ENCODE measurements at places on chromosomes 2 and 18. TPM values are rescaled to one million over a fixed set of nuclear protein-coding genes. Genes with fewer than 3 reads are reported as not detected.
A peak's percentile ranks its signal among the peaks of the same experiment; 100 is the strongest.

RBM44 gene
- total RNA-seq: 0.08 TPM

DNA sequence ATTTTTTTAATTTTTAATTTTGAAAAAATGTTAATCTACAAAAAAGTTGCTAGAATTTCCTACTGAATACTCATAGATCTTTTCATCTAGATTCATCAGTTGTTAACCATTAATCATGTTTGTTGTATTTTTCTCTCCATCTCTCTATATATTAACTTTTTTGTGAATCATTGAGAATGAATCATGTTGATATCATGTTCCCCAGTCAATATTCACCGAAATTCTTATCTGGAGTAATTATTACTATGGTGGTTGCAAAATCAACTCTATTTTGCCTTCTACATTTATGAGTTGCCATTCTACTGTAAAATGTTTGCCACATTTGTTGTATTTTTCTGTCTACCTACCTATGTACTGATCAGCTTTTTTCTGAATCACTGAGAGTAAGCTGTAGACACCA lies 154.0 kb downstream of the SPP2 start:
- DNase-seq: no peak

DNA sequence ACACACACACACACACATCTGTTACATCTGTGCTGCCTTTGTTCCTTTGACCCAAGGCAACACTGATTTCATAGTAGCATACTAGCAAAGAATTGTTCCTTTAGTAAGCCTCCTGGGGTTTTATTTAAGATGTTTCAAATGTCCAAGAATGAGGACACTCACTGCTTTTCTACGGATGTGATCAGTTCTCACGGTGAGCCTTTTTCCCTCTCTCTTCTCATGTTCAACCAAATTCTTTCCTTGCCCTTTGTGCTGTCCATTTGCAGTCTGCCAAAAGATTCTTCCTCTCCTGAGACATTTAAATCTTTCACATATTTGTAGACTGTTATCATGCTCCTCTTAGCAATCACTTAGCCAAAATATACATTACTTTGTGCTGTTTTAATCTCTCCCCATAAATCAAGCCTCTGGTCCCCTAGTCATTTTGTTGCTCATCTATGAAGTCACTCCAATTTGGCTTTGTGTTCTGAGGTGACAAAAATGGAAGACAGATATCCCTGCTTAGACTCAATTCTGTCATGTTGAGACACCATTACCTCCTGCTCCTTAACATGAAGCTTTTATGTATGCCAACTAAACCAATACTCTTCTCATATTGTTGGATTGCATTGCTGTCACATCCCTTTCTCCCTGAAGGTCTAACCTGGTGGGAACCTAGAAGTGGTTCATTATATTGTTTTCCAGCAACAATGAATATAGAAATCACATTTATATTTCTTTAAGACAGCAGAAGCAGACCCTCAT lies 1605.3 kb upstream of the ACVR2A start:
- no peak for DNase-seq

DNA sequence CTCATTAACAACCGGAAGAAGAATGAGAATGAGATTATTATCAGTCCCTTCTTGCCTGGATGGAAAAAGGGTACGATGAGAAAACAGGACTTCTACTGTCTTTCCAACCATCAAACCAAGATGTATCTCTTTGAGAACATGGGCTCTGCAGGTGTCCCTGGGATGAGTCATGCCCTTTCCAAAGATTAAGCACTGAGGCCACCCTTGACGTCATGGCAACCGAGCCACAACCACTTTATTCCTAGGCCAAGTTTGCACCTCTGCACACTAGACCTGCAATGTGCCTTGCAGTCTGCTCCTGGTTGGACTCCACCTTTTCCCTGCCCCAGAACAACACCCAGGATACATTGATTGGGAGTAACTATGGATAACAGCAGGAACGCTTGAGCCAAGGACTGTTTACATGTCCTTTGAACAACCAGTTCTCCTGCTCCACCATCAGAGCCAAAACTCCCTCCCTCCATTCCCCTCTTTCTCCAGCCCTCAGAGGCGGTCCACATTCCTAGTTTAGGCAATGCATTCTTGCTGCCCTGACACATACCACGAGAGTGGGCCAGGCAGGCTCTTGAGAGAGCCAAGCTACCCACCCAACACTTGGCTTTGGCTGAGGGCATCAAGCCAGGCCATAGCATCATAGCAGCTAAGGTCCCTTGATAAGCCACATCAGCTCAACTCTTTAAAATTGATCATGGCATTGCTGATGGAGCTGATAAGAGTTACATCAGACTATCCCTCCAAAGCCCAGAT lies 310.7 kb downstream of the TNS1 start:
- DNase-seq: peak; percentile 22

DNA sequence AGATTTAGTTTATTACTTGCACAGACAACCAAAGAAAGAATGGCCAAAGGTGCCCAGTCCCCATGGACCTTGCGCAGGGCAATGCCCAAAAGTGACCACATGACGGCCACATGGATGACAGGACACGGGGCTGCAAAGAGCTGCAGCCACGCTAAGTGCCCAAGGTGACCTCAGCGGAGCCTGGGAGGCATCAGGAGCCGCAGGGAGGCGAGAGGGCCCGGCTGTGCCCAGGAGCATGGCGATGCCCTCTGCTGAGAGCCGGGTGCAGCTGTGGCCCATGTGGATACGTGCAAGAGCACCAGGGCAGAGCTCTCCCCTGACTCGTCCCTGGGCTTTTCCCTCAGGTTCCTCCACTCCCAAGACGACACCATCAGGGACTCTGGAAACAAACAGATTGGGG lies 14.7 kb downstream of the HES6 start:
- no peak for DNase-seq

REG3G gene
- not detected for total RNA-seq

DNA sequence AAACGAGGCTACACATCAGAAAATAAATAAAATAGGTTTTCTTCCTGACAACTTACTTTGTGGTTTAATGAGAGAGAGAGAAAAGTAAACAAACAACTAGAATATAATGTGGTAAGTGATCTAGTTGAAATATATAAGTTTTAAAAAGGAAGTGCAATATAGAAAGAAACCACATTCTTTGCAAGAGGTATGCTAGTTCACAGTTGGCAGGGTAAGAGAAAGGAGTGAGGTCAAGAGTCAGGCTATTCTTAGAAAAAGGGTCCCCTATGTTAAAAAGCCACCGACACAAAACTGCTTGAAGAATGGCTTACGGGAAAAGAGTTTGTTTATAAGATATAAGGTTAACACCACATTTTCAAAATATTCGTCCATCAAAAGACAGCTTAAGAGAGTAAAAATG lies 462.1 kb downstream of the ERBB4 start:
- DNase-seq: no peak

Measured in HT-29 (cell line).